NK-92 treated with Interleukin-12 subunit alpha and Interleukin-12 subunit beta, amount 100 ng/mL, for 24 hours (cell line): ENCODE measurements at places on chromosomes 6 and 20.
A peak's percentile ranks its signal among the peaks of the same experiment; 100 is the strongest.

GRCh38 chr20:42252116-42252515 is 633.9 kb upstream of the CHD6 start:
- DNase-seq = no peak

- DNase-seq = no peak
Measured at GRCh38 chr20:53916173-53916512, 154.3 kb downstream of the BCAS1 start.

GRCh38 chr20:44730441-44730840 is 15.2 kb upstream of the KCNK15 start:
- no peak for DNase-seq

GRCh38 chr6:170160031-170160627 is 130.7 kb downstream of the DLL1 start:
- DNase-seq = peak; percentile 48

DNA sequence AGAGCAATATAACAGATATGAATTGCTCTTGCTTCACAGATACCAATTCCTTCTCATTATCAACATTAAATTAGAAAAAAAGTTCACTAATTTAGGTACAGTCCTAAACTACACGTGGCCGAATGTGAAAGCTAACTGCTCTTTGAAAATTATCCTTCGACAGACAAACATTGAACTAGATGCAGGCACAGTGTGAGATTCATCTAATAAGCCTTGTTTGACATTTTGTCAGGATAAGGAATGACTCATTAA is 1.1 kb downstream of the FAM184A start:
- DNase-seq = no peak

DNA sequence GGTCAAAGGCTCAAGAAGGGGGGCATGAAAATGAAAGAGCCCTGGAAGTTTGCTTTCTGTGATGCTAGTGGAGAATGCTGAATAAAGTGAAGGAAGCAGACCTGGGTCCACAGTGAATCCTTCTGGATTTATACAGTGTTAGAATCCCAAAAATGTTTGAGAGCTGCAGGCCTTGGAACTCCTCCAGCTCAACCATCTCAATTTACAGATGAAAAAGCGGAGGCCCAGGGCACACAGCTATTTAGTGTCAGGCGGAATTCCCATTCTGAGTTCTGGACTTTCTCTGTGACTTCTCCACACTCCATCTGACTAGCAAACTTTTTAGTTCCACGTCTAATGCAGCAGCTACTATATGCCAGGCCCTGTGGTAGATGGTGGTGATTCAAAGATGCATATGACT is 1.5 kb upstream of the PRSS35 start:
- DNase-seq = no peak
